ENCODE measurements at places on chromosomes 2 and 18. TPM values are rescaled to one million over a fixed set of nuclear protein-coding genes. Genes with fewer than 3 reads are reported as not detected.
A peak's percentile ranks its signal among the peaks of the same experiment; 100 is the strongest.

DNA sequence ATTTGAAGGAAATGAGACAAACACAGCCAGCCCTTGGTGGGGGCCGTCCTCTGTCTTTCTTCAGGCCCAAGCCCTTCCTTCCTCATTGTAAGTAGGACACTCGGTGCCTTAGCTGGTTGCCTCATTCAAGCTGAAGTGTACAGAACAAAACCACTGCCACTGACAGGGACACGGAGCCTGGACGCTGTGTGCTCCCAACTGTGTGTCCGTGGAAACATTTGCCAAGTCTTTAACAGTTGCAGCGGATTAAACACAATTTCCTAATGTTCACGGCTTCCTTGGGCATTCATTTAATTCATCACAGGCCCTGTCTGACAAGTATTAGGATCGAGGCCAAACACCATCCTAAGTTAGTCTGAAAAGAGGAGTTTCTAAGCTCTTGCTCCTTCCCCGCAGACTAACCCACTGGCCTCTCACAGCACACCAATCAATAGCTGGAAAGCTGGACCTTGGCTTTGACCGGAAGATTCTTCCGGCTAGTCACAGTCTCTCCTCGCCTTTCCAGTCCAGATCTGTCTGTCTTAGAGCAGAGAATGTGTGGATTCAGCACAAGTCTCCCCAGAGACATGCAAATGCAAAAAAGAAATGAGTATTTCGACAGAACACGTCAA, 68.7 kb upstream of the ACSL3 start:
- peaks cover 8% of the 10 kb centered on the region for H3K4me1 ChIP-seq
- no peak for DNase-seq
- no peaks in the 10 kb centered on the region for H3K27me3 ChIP-seq
- no peak overlapping the region for H3K4me3 ChIP-seq
- no peak overlapping the region for H3K27ac ChIP-seq

DNA sequence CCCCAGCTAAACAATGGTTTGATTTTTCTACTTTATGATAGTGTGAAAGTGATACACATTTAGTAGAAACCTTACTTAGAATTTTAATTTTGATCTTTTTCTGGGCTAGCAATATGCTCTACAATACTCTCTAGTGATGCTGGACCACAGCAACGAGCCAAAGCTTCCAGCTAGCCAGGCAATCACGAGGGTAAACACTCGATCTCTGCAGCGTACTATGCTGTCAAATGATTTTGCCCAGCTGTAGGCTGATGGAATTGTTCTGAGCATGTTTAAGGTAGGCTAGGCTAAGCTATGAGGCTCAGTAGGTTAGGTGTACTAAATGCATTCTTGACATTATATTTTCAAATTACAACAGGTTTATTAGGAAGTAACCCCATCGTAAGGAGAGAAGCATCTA, 207.5 kb downstream of the LRRTM4 start:
- no peaks in the 10 kb centered on the region for H3K4me1 ChIP-seq
- no peak overlapping the region for H3K4me3 ChIP-seq
- no peak for DNase-seq

DNA sequence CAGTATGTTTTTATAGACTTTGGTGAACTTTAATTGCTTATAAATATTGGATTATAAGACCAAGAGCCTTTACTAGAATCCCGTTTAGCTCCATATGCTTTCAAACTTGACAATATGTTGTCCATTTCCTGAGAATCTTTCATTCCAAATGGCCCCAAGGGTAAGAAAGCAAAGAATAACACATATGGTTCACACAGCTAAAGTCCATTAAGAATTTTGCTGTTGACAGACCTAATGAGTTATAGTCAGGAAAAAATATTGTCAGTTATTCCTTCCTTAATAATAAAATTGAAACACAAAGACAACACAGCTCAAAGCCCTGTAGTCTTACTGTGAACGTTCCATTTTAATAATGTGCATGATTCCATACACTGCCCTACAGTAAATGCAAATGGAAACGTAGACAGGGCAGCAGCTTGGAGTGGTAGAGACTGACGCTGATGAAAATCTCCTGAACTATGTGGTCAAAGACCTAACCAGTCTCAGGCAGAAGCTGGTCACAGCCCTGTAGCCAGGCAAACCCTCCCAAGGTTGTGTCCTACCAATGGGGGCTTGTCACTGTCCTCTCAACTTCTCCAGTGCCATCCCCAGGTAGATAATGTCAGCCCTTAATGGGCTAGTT, 49.0 kb upstream of the ATIC start:
- no peak overlapping the region for H3K27ac ChIP-seq
- no peaks in the 10 kb centered on the region for H3K4me1 ChIP-seq
- H3K36me3 ChIP-seq: no peaks in the 10 kb centered on the region
- H3K4me3 ChIP-seq: no peak overlapping the region
- H3K27me3 ChIP-seq: no peaks in the 10 kb centered on the region

DNA sequence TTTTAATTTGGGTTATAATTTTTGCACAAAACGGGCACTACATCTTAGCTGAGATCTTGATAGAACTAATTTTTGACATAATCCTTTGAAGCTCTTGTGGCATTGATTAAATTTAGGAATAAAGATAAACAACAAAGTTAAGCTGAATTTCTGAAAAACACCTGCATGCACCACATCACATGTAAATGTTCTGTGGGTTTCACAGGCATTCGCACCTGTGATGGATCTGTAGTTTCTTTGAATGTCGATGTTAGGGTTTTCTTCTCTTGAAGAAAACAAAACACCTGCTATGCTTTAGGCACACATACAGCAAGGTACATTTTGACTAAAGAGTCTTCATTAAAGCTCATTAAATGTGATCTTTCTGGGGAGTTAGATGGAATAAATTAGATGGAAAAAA, 60.3 kb downstream of the RPIA start:
- no peak for DNase-seq
- H3K27ac ChIP-seq: no peak overlapping the region
- no peaks in the 10 kb centered on the region for H3K27me3 ChIP-seq

- no peak overlapping the region for H3K4me3 ChIP-seq
- DNase-seq: no peak
- no peaks in the 10 kb centered on the region for H3K27me3 ChIP-seq
- no peaks in the 10 kb centered on the region for H3K36me3 ChIP-seq
Measured at GRCh38 chr2:170764880-170765261, 5.3 kb upstream of the ERICH2 start.

DNA sequence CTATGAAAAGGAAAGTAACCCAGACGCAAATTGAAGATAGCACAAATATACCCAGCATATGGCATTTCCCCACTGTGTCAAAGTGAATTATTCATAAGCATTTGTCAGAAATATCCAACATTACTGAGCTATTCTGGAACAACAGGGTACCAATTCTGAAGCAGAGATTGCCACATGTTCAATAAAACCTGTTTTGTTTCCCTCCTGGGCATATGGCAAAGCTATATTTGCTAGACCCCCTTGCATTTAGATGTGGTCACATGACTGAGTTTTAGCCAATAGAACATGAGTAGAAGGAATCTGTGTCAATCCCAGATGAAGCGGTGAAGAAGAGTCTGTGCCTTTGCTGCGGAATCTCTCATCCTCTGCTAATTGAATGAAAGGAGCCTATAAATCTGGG, 296.4 kb upstream of the DLGAP1 start:
- H3K4me3 ChIP-seq: no peak overlapping the region
- no peak overlapping the region for H3K27ac ChIP-seq
- H3K4me1 ChIP-seq: no peaks in the 10 kb centered on the region
- no peak for DNase-seq
- no peaks in the 10 kb centered on the region for H3K27me3 ChIP-seq
- H3K36me3 ChIP-seq: no peaks in the 10 kb centered on the region

DNA sequence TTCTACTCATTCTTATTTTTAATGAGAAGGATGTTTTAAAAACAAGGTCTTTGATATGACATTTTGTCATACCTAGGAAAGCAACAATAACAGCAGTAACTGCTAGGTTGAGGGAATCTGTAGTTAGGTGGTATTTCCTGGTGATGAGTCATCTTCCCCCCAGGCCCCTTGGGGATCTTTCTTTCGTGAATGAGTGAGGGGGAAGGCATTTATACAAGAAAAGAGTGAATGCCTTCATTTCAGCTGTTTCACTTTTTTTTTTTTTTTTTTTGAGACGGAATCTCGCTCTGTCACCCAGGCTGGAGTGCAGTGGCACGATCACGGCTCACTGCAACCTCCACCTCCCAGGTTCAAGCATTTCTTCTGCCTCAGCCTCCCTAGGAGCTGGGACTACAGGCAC, 108.6 kb downstream of the MAP4K4 start:
- H3K4me1 ChIP-seq: peaks cover 26% of the 10 kb centered on the region
- no peaks in the 10 kb centered on the region for H3K27me3 ChIP-seq
- no peaks in the 10 kb centered on the region for H3K36me3 ChIP-seq
- peak; percentile 76 for DNase-seq

GRCh38 chr2:172431463-172431862, 4.1 kb downstream of the ITGA6 start:
- no peaks in the 10 kb centered on the region for H3K36me3 ChIP-seq
- no peak overlapping the region for H3K27ac ChIP-seq
- no peak for DNase-seq
- no peak overlapping the region for H3K4me3 ChIP-seq

DNA sequence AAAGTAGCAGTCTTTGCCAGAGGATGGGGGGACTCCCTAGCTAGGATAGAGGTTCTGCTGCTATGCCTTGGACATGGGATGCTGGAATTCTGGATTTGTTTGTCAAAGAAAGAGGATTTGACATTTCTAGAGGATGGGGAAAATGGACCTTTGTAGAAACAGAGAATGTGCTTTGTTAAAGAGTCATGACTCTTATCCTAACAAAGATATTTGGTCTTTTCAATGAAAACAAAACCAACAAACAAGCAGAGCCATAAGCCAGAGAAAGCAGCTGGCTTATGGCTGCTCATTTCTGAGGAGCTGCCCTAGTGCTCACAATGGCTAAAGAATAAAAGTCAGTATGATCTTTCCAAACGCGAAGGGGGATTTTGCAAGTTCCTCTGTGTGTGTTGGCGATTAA, 40.8 kb upstream of the MAPRE2 start:
- H3K4me1 ChIP-seq: no peaks in the 10 kb centered on the region
- no peaks in the 10 kb centered on the region for H3K36me3 ChIP-seq
- H3K27ac ChIP-seq: no peak overlapping the region

DNA sequence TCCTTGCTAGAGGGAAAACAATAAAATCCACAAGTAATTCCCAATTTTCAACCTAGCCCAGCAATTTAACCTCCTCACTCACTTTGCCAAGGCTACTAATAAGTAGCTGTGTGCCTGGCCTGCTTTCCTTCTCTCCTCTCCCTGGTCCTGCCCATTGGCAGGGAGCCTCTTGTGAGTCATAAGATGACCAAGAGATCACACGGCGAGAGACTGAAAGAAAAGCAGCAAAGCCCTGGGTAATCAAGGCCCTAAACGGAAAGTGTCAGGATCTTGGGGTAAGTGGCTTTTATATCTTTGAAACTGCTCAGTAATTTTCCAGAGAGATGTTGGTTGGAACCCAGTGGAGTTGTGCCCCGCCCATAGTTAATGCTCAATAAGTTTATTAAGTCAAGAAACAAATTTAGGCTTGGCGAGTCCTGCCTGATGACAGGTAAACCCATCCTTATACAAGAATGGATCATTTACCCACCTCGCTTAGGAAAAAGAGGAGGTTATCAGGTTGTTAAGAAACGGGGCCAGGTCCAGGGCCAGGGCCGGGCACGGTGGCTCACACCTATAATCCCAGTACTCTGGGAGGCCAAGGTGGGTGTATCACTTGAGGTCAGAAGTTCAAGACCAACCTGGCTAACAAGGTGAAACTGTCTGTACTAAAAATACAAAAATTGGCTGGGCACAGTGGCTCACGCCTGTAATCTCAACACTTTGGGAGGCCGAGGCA, 10.0 kb upstream of the ADAM17 start:
- peak overlapping the region; percentile 78 for H3K27ac ChIP-seq
- no peak overlapping the region for H3K4me3 ChIP-seq
- H3K36me3 ChIP-seq: no peaks in the 10 kb centered on the region
- peaks cover 8% of the 10 kb centered on the region for H3K4me1 ChIP-seq

Gene EGR4
- not detected for total RNA-seq

Gene CD8A
- not detected for total RNA-seq

Gene CLIP4
- total RNA-seq: 64.2 TPM

Gene NYAP2
- total RNA-seq: not detected

Gene GALNT3
- 2.0 TPM for total RNA-seq

Gene ZNF396
- total RNA-seq: 0.54 TPM

Measured in IMR-90 (cell line).